ENCODE measurements at places on chromosomes 2 and 18.
A peak's percentile ranks its signal among the peaks of the same experiment; 100 is the strongest.

- DNase-seq = peak; percentile 52
These were observed 62.1 kb downstream of the LBH start for GRCh38 chr2:30293303-30293921.

- peak; percentile 38 for DNase-seq
These were observed 448.7 kb upstream of the TCF4 start for GRCh38 chr18:56036741-56037140.

- DNase-seq = no peak
These were observed 4.2 kb upstream of the ADCY3 start for GRCh38 chr2:24924266-24924665.

GRCh38 chr2:229660391-229660790 lies 54.0 kb downstream of the DNER start:
- no peak for DNase-seq

- DNase-seq = no peak
These were observed 408.9 kb upstream of the LRATD1 start for GRCh38 chr2:14223576-14223975.

DNA sequence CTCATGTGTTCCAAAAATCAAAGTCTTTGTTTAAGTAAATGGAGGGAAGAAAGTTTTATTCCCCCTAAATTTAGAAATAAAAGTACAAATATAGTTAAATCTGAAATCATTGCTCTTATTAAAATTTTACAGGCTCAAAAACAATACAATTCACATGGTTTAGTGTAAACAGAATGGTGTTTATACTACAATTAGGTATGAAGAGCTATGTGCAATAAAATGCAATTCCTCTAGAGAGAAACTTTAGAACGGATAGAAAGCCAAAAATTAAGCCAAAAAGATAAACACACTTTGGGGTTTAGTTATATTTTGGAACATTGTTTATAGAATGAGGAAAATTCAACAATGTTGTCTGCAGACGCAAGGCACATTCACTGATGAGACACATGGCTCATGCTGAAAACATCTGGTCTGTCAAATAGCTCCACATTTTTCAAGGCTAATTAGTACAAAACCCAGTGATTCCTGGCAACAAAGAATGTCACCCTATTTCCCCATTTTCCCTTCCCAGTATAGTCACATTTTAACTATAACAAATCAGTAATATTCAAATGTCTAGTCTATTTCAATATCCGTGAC lies 103.3 kb downstream of the EXOC6B start:
- DNase-seq = no peak

DNA sequence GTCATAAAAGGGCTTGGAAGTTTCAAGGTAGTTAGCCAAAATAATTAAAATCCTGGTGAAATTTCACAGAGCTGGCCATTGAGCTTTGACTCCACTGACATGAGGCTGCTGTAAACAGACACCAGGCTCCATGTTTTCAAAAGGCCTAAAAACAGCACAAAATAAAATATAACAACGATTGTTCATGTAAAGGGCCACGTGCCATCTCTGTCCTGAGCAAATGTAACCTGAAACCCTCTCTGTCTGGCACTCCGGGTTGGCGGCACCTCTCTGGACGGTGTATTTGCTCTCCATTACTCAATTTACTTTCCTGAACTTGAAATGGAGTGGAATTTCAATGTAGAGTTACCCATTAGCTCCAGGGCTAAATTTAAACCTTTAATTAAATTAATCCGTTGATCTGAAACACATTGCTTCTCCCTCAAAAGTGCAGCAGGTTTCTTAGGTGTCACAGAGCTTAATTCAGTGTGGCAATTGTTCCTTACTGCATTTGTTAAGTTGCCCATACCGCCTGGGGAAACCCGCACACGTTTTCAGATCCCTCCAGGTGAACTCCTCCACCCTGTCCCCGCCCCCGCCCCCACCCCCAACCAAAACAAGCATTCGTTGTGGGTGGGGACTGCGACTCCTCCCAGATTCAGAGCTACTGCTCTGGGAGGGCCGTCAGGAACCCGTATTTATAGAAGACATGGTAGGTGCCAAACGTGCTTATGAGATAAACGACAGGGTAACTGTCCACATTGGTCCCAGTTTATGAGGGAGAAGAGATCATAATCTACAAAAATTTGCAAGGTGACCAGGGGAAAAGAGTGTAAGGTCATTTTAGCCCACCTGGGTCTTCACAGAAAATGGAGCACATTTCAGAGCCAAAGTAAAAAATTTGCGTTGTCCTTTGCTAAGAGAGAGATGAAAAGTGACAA lies 1.2 kb upstream of the CABLES1 start:
- DNase-seq = peak; percentile 91

DNA sequence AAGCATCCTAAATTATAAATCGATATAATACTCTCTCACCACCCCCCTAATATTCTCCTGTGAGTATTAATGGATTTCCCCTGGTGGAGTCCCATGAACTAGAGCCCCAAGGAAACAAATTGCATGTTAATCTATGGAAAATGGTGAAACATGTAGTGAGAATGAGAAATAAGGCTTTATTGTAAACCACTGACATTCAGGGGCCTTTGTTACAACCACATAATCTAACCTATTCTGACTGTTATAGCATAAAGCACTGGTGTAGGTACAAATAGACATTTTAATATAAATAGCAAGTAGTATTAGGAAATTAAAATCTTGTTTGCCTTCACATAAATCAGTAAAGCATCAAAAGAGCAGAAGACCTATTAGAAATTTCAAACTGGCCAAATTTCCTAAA lies 65.3 kb upstream of the TLK1 start:
- no peak for DNase-seq

DNA sequence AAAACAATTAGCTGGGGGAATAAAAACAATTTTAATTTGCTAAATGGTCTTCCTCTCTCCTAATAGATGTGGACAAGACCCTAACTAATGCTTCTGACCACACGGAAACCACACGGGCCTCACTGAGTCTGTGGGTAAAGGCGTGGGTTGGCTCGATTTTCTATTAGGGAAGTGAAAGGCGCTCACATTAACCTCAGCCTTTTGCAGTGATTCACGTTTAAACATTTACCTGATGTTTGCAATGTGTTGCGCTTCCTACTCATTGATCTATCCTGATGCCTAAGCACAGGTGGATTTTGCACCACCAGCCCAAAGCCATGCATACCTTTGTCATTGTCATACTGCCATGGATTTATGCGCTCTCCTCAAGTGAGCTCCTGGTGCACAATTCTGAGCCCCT lies 35.6 kb upstream of the NRP2 start:
- no peak for DNase-seq

- DNase-seq = no peak
These were observed 75.8 kb upstream of the MAP3K20 start for GRCh38 chr2:172999641-173000386.

- no peak for DNase-seq
These were observed at the start of gene GPR35 for GRCh38 chr2:240624950-240625621. GPR35 (plus strand) TSS chr2:240625480; CDS start chr2:240629953, 4,473 bp downstream.

GRCh38 chr2:14673351-14673875 lies 40.9 kb downstream of the LRATD1 start:
- no peak for DNase-seq

DNA sequence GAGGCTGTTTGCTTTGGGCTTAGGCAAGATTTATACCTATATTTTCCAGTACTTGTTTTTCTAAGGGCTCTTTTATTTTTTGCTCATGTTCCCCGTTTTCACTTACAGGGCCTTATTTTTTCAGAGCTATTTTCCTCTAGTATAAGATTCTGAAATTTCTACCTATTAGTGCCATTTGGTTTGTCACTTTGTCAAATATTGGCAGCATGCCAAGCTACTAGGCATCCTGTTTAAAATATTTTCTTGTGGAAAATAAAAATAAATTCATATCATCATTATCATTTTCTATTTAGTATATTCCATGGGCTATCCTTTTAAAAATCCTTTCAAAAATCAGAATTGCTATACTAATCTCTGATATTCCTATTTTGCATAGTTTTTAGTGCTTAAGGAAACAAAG lies 64.8 kb upstream of the CHST9 start:
- no peak for DNase-seq

DNA sequence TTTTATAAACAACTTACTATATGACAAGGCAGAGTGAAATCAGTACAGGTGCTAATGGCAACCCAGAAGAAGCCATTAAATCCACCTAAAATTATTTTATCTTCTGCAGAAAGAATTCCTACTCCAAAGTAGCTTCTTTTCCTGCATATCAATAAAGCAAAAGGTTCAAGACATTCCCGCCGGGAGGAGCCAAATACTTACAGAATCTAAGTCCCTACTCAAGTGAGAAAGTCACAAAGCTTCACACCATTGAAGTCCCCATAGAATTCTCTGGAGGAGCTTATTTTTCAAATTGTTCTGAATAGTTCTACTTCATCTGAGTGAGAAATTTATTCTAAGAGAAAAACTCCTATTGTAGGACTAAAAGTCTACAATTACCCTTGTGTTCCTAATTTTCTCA lies 233.7 kb upstream of the HNRNPA3 start:
- no peak for DNase-seq

- DNase-seq = no peak
These were observed 256.5 kb downstream of the CDH20 start for GRCh38 chr18:61589724-61590065.

Data from DMS79 treated with DMSO at 0.1 percent for 48 hours (cell line).